SK-N-DZ (cell line): ENCODE measurements at places on chromosomes 1 and 21.

GRCh38 chr1:8133657-8134430 is 107.7 kb upstream of the ERRFI1 start:
- no peak for DNase-seq

DNA sequence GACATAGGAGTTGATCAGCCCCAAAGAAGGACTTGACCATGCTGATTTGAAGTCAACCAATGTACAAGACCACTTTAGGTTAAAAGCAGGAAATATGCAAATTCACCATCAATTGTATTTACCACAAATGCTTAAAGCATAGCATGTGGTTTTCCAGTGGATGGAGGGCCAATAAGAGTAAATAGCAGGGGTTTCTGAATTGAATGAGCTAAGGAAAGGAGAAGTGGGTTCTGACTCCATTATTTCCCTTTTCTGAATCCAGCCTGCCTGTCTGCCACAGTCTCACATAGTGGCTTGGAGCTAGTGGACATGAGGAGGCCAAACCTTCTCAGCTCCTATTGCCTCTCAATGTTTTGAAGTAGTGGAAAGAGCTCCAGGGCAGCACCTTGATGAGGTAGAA is 7.2 kb upstream of the TNFSF18 start:
- DNase-seq = no peak

GRCh38 chr1:151708891-151709290 is 7.7 kb downstream of the CELF3 start:
- no peak for DNase-seq

DNA sequence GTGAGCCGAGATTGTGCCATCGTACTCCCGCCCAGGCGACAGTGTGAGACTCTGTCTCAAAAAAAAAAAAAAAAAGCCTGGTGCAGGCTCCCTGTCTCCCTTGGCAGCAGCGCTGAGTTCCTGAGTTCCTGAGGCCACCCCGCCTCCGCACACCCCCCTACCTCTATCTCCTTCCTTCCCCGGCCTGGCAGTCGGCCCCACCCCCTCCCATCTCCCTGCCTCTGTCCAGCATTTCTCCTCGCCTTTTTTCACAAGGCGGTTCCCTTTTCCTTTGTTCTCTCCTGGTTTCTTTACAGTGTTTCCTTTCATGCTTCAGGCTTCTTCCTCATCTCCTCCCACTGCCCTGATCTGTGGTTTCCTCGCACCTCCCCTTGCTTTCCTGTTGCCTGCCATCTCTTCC is 2.7 kb downstream of the RORC start:
- no peak for DNase-seq
